ENCODE measurements at places on chromosomes 7 and 10. TPM values are rescaled to one million over a fixed set of nuclear protein-coding genes. Genes with fewer than 3 reads are reported as not detected.

Gene TMEM106B
- 49.8 TPM for total RNA-seq

Gene ANKRD61
- total RNA-seq: not detected

Gene OR13A1
- total RNA-seq: not detected

Gene RPEL1
- total RNA-seq: not detected

Gene GATA3
- not detected for total RNA-seq

Gene CPA2
- not detected for total RNA-seq

Gene HYAL4
- total RNA-seq: not detected

DNA sequence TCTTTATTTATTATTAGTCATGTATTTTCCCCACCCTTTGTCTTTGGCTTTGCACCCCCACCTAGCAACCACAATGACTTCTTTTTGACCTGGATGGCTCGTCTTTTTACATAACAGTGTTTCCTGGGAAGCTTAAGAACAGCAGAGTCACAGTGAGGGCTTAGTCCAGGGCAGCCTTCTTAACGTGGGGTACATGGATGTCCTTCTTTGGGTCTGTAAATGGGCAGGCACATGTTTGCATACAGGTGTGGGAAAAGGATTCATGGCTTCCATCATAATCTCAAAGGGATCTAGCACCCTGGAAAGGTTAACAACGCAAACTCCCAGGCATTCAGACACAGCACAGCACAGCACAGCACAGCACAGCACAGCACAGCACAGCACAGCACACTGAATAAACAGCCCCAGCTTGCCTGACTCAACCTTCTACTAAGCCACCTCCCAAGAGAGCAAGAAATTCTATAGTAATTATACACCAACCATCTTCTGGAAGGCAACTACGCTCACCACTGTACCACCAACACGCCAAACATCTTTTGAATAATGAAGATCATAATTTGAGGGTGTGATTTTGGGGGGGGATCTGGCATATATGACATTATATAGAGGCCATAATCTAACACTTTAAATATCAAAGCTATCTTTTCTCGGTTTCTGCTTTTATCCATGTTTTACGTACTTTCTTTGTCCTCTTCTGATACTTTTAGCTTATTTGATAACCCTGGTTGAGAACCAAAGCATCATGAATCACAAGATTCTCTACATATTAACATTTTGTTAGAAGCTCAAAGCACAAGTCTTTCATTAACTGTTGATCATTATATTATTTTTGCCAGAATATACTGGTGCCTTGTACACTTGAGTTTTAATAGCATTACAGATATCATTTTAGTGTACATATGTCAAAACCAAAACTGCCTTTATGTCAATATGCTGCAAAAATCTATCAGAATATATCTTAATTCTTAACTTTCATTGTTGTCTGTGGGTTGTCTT lies 177.2 kb upstream of the KLF14 start:
- peaks cover 9% of the 10 kb centered on the region for H3K36me3 ChIP-seq
- no peaks in the 10 kb centered on the region for H3K27me3 ChIP-seq
- DNase-seq: no peak
- peak overlapping the region; percentile 84 for H3K27ac ChIP-seq

- peaks cover 41% of the 10 kb centered on the region for H3K4me1 ChIP-seq
- peak overlapping the region; percentile 74 for H3K4me3 ChIP-seq
- peak; percentile 95 for DNase-seq
- peaks cover 32% of the 10 kb centered on the region for H3K36me3 ChIP-seq
- H3K27me3 ChIP-seq: no peaks in the 10 kb centered on the region
Measured at GRCh38 chr10:75209921-75210281, 695 bp upstream of the VDAC2 start.

DNA sequence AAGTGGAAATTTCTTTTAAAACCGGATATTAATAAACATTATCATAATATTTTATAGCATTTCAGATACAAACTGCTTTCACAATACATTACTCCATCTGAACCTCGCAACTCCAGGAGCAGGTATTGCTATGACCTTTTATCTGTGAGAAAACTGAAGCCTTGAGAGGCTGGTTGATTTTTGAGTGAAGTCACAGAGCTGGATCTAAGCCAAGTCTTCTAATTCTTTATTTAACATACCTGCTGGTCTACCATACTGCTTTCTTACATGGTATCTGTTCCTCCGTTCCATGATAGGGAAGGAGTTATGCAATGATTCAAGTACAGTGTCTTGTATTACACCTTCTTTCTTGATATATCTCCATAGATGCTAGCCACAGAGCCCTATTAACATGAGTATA lies 37.4 kb upstream of the ITGB8 start:
- no peak overlapping the region for H3K27ac ChIP-seq
- H3K27me3 ChIP-seq: no peaks in the 10 kb centered on the region
- no peaks in the 10 kb centered on the region for H3K4me1 ChIP-seq
- no peak overlapping the region for H3K4me3 ChIP-seq

DNA sequence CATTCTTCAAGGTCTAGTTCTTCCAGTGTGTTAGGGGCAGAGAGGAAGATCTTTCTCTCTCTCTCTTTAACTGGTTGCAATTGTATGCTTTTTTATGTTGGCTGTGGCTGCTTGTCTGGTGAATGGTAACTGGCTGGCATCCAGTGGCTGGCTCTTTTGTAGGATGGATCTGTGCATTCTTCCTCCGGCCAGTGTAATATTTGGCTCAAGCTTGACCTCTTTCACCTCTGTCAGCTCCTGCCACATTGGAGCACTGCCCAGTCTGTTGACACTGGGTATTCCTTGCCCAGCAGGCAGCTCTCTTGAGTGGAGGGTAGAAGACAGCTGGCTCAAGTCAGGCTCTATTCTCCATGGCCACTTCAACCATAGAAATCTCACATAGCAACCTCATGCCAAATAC lies 528.3 kb downstream of the PHTF2 start:
- no peaks in the 10 kb centered on the region for H3K36me3 ChIP-seq
- no peak overlapping the region for H3K4me3 ChIP-seq
- no peaks in the 10 kb centered on the region for H3K27me3 ChIP-seq
- DNase-seq: no peak
- H3K27ac ChIP-seq: no peak overlapping the region

DNA sequence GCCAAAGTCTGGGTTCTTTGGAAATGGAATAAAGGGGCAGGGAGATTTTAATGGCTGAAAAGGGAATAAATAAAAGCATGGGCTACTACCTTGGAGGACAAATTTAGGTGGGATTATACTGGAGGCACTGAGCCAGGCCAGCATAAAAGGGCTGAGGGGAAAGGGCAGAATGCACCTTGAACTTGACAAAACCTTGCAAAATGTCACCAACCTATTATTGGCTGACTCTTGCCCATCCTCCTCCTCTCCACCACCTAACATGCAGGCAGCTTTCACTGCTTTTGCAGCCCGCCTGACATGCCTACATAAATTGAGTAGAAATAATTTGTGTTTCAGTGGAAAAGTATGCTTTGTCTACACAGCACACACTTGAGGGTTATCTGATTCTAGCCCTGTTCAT lies 65.3 kb upstream of the ABLIM1 start:
- no peaks in the 10 kb centered on the region for H3K4me1 ChIP-seq
- no peak overlapping the region for H3K27ac ChIP-seq
- no peak for DNase-seq

DNA sequence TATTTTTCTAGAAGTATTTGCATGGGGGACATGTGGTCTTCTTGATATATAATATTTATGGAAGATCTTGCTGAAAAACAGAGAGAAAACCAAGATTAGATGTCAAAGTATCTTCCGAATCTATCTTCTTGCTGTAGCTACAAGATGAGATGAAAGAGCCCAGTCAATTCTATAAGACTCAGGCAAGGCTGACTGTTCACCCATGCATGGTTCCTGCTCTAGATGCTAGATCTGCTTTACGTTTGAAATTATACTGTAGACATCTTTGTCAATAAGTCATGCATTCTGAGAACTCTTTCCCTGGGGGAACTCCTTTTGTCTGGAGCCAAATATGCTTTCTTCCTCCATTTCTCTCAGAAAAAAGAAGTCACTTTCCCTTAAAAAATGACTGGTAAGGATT lies 1292.0 kb downstream of the XPNPEP1 start:
- no peaks in the 10 kb centered on the region for H3K27me3 ChIP-seq
- no peak overlapping the region for H3K27ac ChIP-seq
- H3K36me3 ChIP-seq: no peaks in the 10 kb centered on the region
- no peak for DNase-seq

- H3K27me3 ChIP-seq: no peaks in the 10 kb centered on the region
- H3K4me1 ChIP-seq: no peaks in the 10 kb centered on the region
- no peak overlapping the region for H3K4me3 ChIP-seq
- no peak for DNase-seq
Measured at GRCh38 chr10:88508796-88509195, 74.3 kb downstream of the RNLS start.

DNA sequence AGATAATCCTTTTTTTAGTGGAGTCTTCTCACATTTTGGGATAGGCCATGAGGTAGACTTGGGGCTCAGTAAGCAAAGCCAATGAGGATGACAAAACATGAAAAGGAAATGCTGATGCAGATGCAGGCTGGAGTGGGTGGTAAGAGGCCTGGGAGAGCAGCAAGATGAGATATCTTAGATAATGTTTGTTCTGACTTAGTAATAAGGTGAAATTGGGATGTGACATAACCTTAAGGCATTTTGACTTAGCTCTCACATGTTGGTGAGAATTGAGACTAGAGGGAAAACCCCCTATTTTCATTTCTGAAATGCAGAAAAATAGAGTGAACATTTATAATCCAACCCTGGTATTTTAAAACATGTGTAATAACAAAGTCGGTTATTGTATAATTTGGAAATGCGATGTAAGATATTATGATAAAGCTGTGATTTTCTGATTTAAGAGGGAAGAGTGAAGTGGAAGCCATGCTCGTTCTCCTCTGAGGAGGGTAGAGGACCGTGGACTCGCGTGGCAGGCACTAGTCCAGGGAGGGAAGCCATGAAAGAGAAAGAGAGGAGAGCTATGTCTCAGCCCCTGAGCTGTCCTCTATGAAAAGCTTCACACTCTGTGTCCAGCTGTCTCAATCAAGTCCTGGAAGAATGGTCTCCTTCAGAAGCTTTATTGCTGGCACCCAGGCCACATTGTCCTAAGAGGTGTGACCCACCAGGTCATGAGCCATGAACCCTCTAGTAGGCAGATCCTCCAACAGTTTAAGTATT lies 57.3 kb downstream of the ST7 start:
- no peak overlapping the region for H3K27ac ChIP-seq
- H3K4me1 ChIP-seq: peaks cover 29% of the 10 kb centered on the region
- H3K4me3 ChIP-seq: no peak overlapping the region
- DNase-seq: no peak
- no peaks in the 10 kb centered on the region for H3K27me3 ChIP-seq
- H3K36me3 ChIP-seq: no peaks in the 10 kb centered on the region

DNA sequence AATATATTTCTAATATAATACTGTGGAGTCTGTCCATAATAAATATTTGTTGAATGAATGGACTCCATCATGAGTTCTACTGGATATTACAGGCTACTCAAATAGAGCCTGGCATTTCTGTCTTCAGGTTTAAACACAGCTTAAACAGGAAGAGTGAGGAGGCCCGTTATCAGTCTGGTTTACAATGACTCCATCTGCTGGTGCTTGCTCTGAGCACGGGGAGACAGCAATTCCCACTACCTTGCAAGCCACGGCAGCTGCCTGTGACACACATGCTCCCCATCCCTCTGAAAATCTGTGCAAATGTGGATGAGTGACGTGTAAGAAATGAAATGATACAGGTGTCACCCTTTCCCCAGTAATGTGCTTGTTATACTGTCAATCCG lies 293.5 kb upstream of the IMMP2L start:
- no peak overlapping the region for H3K4me3 ChIP-seq
- H3K36me3 ChIP-seq: peaks cover 16% of the 10 kb centered on the region
- H3K4me1 ChIP-seq: peaks cover 10% of the 10 kb centered on the region
- H3K27me3 ChIP-seq: no peaks in the 10 kb centered on the region
- DNase-seq: peak; percentile 50

- no peaks in the 10 kb centered on the region for H3K27me3 ChIP-seq
- H3K4me1 ChIP-seq: no peaks in the 10 kb centered on the region
- DNase-seq: no peak
Measured at GRCh38 chr7:142376356-142376997, 118.6 kb upstream of the PRSS58 start.

DNA sequence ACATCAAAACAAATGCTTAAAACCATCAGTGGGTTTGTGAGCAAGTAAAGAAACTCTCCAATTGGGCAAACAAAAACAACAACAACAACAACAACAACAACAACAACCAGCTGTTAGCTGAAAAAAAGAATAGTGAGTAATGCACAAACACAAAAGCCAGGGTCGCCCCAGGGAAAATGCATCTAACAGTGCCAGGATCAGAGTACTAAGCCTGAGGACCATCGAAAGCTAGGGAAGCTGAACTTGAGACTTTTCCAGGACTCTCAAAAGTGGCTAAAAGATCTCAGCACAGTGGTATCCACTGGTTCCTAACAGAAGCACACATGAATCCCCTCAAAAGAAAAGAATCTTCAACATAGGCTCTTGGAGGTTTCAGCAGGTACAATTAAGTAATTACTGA lies 83.3 kb downstream of the CPXM2 start:
- H3K4me3 ChIP-seq: no peak overlapping the region
- no peaks in the 10 kb centered on the region for H3K36me3 ChIP-seq
- DNase-seq: peak; percentile 39
- H3K4me1 ChIP-seq: peaks cover 42% of the 10 kb centered on the region
- peak overlapping the region; percentile 79 for H3K27ac ChIP-seq
- H3K27me3 ChIP-seq: no peaks in the 10 kb centered on the region

DNA sequence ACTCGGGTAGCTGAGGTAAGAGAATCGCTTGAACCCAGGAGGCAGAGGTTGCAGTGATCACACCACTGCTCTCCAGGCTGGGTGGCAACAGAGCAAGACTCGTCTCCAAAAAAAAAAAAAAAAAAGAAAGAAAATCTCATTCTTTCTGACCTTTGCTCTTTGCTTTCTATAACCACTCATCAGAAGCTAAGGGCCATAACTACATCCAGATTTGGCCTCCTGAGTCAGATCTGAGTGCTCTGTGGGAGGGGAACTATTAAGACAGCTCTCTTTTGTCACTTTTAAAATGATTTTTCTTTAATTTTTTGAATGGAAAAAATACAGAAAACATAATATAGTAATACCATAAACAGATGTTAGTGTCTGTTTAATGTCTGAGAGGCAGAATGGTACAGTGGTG lies 210.1 kb downstream of the KIAA1217 start:
- H3K4me3 ChIP-seq: no peak overlapping the region
- DNase-seq: no peak
- H3K27me3 ChIP-seq: no peaks in the 10 kb centered on the region
- peaks cover 14% of the 10 kb centered on the region for H3K4me1 ChIP-seq
- no peak overlapping the region for H3K27ac ChIP-seq
- no peaks in the 10 kb centered on the region for H3K36me3 ChIP-seq

GRCh38 chr10:50331486-50331885 lies 80.2 kb upstream of the ASAH2 start:
- no peaks in the 10 kb centered on the region for H3K27me3 ChIP-seq
- no peaks in the 10 kb centered on the region for H3K36me3 ChIP-seq
- peaks cover 20% of the 10 kb centered on the region for H3K4me1 ChIP-seq

GRCh38 chr7:92485267-92485892 lies 7.6 kb upstream of the ERVW-1 start:
- no peaks in the 10 kb centered on the region for H3K27me3 ChIP-seq
- no peak overlapping the region for H3K27ac ChIP-seq
- H3K36me3 ChIP-seq: peaks cover 64% of the 10 kb centered on the region
- DNase-seq: no peak

GRCh38 chr10:79542626-79543025 lies 17.6 kb downstream of the SFTPA2 start:
- no peaks in the 10 kb centered on the region for H3K4me1 ChIP-seq
- no peak overlapping the region for H3K4me3 ChIP-seq
- no peak overlapping the region for H3K27ac ChIP-seq
- no peaks in the 10 kb centered on the region for H3K27me3 ChIP-seq

GRCh38 chr7:18027628-18028027 lies at the start of gene PRPS1L1:
Gene PRPS1L1 (minus strand): TSS chr7:18027846.
- no peak for DNase-seq
- no peaks in the 10 kb centered on the region for H3K27me3 ChIP-seq
- H3K4me1 ChIP-seq: no peaks in the 10 kb centered on the region
- H3K27ac ChIP-seq: no peak within 1 kb of the TSS
- no peak within 1 kb of the TSS for H3K4me3 ChIP-seq
- H3K36me3 ChIP-seq: no peaks in the 10 kb centered on the region

Data from esophagus muscularis mucosa (tissue), 4 donors.